Stomach (tissue), 19 donors: ENCODE measurements at places on chromosomes 12 and 14. TPM values are rescaled to one million over a fixed set of nuclear protein-coding genes. Genes with fewer than 3 reads are reported as not detected.

The PZP gene
- polyA plus RNA-seq, result not detected

The SERPINA1 gene
- 37.6 TPM for polyA plus RNA-seq

The KCNH3 gene
- polyA plus RNA-seq, result 0.25 TPM

The CAPZA3 gene
- polyA plus RNA-seq, result 2.1 TPM

DNA sequence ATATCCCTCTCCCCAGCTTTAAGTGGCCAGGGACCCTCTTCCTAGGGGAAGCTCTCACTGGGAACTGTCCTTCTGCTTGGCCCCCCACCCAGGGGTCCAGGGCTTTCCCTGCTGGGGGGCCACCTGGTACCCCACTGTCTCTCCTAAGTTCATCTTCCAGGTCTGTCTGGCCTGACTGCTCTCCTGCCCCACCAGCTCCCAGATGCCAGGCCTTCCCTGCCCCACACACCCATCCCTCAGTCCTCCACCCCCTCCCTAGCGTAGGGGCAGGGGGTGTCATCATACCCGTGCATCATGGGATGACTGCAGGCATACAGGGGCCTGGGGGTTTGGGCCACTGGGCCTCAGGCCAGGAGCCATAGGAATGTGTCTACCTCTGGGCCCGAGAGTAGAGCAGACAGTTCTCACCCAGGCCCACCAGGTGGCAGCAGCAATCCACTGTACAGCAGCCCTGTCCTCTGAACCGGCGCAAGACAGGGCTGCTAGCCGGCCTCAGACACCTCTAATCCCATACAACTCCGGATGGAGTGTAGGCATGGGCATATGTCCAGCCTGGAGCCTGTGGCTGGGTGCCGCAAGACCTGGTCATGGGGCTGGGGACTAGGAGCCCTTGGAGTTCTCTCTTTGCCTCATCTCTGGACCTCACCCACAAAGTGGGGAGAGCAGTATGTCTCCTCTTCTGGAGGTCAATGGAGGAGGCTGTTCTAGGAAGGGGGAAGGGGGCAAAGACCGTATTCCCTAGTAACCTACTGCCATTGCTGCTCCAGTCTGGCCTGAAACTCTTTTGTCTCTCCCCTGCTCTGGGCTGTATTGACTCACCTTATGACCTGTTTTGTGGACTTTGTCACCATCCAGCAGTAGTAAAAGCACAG, 10.0 kb upstream of the SMARCD1 start:
- H3K4me1 ChIP-seq, result peaks cover 18% of the 10 kb centered on the region
- H3K36me3 ChIP-seq, result no peaks in the 10 kb centered on the region
- H3K4me3 ChIP-seq, result no peak overlapping the region
- no peak overlapping the region for H3K27ac ChIP-seq
- peak; percentile 90 for DNase-seq
- no peaks in the 10 kb centered on the region for H3K27me3 ChIP-seq

DNA sequence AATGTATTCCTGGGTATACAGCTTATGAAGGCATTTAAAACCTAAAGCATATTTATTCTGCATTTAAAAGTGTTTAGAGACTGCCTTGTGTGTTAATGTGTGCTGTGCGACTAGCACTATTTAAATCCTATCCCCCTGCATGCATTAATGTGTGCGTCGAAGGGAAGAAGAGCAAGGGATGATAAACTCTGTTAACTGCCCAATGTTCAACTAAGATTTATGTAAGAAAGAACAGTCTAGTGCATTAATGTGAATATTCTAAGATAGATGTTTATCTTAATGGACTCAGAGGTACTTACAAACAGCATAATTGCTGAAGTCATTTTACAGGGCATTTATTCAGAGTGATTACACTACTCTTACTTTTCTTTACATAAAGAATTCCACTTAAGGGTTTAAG, 424.8 kb downstream of the DIO2 start:
- H3K4me1 ChIP-seq, result peaks cover 18% of the 10 kb centered on the region
- no peak overlapping the region for H3K4me3 ChIP-seq
- no peak for DNase-seq
- no peak overlapping the region for H3K27ac ChIP-seq
- no peaks in the 10 kb centered on the region for H3K36me3 ChIP-seq

DNA sequence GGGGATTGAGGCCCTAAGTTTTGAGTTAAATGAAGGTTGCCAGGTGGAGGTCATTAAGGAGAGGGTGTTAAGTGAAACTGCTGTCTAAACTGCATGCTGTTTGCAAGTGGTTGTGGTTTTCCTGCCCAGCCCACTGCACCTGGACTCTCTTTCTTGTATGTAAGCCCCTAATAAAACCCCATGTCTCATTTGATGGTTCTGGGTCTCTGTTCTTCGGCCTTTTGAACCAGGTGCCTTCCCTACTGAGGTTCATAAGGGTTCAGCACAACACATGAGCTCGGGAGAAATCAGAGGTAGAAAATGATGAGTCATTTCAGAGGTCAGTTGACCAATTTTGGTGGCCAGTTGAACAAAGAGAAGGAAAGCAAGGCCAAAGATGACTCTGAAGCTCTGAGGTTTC, 382.5 kb downstream of the RPS29 start:
- H3K4me3 ChIP-seq, result no peak overlapping the region
- H3K27me3 ChIP-seq, result no peaks in the 10 kb centered on the region
- H3K36me3 ChIP-seq, result no peaks in the 10 kb centered on the region
- DNase-seq, result no peak
- H3K27ac ChIP-seq, result no peak overlapping the region
- H3K4me1 ChIP-seq, result no peaks in the 10 kb centered on the region

- H3K36me3 ChIP-seq, result peaks cover 25% of the 10 kb centered on the region
- H3K4me3 ChIP-seq, result no peak overlapping the region
- no peaks in the 10 kb centered on the region for H3K27me3 ChIP-seq
- no peak for DNase-seq
- peaks cover 8% of the 10 kb centered on the region for H3K4me1 ChIP-seq
- no peak overlapping the region for H3K27ac ChIP-seq
These were observed 43.3 kb downstream of the DEGS2 start for GRCh38 chr14:100116134-100116533.

- peak; percentile 55 for DNase-seq
- H3K4me3 ChIP-seq, result peak overlapping the region; percentile 41
- peaks cover 56% of the 10 kb centered on the region for H3K4me1 ChIP-seq
- H3K36me3 ChIP-seq, result peaks cover 31% of the 10 kb centered on the region
- peak overlapping the region; percentile 78 for H3K27ac ChIP-seq
These were observed 20.5 kb downstream of the CBX5 start for GRCh38 chr12:54259194-54260011.

GRCh38 chr14:57982804-57983634, 117.1 kb upstream of the SLC35F4 start:
- no peaks in the 10 kb centered on the region for H3K4me1 ChIP-seq
- H3K27me3 ChIP-seq, result no peaks in the 10 kb centered on the region
- H3K36me3 ChIP-seq, result no peaks in the 10 kb centered on the region
- no peak overlapping the region for H3K27ac ChIP-seq

DNA sequence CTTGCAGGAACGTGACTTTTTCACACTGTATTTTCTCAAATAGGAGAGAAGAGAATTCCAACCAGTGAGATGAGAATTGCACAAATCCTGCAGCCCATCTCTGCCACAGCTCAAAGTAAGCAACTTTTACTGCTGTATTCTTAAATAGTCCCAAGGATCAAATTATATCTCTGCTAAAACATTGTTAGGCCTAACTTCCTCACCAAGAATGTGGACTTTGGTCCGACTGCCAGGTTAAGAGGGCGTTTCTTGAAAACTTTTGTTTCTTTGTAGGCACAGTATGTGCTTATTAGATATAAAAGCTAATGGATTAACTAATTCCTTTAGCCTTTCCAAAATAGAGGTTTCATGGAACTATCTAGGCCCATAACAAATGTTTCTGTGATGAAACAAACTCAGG, 61.4 kb upstream of the IFNG-AS1 start:
- DNase-seq, result peak; percentile 53
- peaks cover 53% of the 10 kb centered on the region for H3K4me1 ChIP-seq
- H3K27ac ChIP-seq, result peak overlapping the region; percentile 64
- H3K4me3 ChIP-seq, result no peak overlapping the region

DNA sequence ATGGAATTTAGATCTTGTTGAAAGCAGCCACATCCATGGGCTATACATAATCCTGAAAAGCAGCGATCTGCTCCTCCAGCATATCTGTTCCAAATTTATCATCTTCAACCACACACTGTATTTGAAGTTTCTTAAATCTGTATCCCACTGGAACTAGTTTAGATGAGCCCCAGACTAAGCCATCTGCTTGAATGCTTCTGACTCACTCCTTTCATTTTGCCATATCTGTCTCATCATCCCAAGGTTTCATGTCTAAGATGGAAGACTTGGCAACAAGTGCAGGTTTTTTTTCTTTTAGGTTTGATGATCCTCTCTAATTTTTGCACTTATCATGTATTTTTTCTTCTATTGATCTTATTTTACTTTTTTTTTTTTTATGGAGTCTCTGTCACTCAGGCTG, 54.4 kb upstream of the TMEM263 start:
- H3K27ac ChIP-seq, result no peak overlapping the region
- no peaks in the 10 kb centered on the region for H3K27me3 ChIP-seq
- H3K4me3 ChIP-seq, result no peak overlapping the region
- H3K36me3 ChIP-seq, result no peaks in the 10 kb centered on the region

DNA sequence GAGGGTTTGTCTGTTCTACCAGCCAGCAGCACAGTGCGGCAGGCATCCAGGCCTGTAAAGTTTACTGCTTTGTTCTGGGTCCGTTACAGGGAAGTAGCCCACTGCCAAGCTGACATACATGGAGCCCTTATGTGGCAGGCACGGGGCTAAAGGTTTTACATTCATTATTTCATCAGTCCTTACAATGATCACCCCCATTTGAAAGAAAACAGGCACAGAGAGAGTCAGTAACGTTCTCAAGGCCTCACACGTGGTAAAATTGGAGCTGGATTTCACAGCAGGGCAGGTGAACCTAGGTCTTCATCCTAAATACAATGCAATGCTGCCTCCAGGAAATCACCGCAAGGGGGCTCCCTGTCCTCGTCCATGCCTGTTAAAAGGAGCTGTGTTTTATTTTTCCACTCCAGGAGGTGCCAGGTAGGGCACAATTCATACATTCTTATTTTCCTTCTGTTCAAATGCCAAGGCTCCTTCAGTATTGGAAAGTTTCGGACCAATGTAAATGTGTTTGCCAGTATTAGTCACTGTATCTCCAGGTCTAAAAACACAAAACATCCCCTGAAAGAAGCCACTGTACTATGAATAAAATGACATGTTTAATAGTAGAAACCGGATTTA, 172.2 kb upstream of the GZMB start:
- peak; percentile 85 for DNase-seq
- no peak overlapping the region for H3K27ac ChIP-seq
- no peaks in the 10 kb centered on the region for H3K36me3 ChIP-seq
- no peaks in the 10 kb centered on the region for H3K27me3 ChIP-seq

- no peak overlapping the region for H3K27ac ChIP-seq
- no peaks in the 10 kb centered on the region for H3K27me3 ChIP-seq
These were observed 90.0 kb downstream of the RIN3 start for GRCh38 chr14:92603309-92604242.

DNA sequence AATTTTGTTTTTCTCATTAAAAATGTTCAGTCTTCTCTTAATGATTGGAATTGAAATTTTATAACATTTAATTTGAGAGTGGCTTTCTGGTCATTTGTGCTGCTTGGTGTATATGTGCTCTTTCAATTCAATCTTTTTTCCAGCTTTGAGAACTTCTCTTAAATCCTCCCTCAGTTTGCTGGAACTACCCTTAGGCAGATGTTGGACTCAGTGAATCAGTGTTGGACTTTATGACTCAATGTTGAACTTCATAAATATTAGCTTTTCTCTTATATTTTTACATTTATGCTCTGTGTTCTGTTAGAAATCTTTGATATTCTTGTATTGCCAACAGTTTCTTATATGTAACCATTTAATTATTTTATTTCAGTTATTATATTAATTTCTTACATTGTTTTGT, 935.5 kb upstream of the FBXO33 start:
- no peaks in the 10 kb centered on the region for H3K36me3 ChIP-seq
- DNase-seq, result no peak
- H3K27me3 ChIP-seq, result no peaks in the 10 kb centered on the region
- no peak overlapping the region for H3K27ac ChIP-seq
- no peak overlapping the region for H3K4me3 ChIP-seq
- no peaks in the 10 kb centered on the region for H3K4me1 ChIP-seq

DNA sequence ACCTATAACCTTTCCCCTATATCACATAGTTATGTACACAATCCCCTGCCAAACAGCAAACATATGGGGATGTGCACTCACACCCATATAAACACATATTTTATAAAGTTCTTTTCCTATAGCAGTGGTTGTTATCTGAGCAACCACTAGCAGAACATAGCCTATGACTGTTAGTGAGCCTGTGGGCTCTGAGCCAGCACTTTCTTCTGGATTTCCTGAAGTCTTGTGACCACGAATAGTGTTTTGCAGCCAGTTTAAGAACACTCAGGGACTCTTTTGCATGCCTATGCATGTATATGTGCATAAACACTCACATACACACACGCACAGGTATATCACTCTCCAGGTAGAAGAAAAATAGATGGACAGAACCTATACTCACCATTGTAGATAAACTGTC, 17.1 kb downstream of the TESPA1 start:
- H3K36me3 ChIP-seq, result no peaks in the 10 kb centered on the region
- no peaks in the 10 kb centered on the region for H3K4me1 ChIP-seq
- no peaks in the 10 kb centered on the region for H3K27me3 ChIP-seq
- H3K27ac ChIP-seq, result no peak overlapping the region
- no peak overlapping the region for H3K4me3 ChIP-seq

DNA sequence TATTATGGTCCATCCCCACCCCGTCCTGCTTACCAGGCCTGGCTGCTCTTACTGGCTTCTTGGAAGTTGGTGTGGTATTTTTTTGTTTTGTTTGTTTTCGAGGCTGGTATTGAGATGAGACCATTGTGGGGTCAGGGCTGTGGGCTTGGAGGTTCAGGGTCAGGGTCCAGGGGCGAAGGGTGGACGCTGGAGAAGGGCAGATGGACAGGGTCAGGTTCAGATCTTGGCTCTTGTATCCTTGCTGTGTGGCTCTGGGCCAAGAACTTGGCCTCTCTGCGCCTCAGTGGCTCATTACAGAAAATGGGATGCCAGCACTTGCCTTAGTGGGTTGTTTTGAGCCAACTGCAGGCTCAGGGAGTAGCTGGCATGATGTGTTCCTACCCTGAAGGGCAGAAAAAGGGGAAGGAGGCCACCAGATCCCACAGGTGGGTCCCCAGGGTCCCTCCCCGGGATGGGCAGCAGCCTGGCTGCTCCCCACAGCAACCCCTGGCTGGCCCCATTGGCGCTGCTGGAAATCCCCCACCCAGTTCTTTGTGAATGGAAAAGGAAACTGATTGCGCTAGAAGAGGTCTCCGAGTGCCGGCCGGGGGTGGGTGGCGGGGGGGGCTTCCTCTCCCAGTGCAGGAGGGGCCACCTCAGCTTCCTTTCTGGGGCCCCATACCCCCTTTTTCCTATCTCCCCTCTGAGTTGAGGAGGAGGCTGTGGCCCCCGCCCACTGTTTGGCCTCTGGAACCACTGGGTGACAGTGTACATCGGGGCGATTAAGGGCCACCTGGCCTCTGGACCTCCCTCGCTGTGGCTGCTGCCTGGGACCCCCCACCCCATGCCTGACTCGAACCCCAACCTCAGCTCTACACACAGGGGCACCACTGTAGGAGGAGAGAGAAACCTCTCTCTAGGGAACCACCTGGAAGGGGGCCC, 25.0 kb downstream of the SH2B3 start:
- H3K27me3 ChIP-seq, result no peaks in the 10 kb centered on the region
- peak overlapping the region; percentile 49 for H3K27ac ChIP-seq
- no peaks in the 10 kb centered on the region for H3K36me3 ChIP-seq
- peak; percentile 69 for DNase-seq

- H3K27me3 ChIP-seq, result no peaks in the 10 kb centered on the region
- H3K36me3 ChIP-seq, result no peaks in the 10 kb centered on the region
- no peak overlapping the region for H3K4me3 ChIP-seq
- peak overlapping the region; percentile 74 for H3K27ac ChIP-seq
- H3K4me1 ChIP-seq, result peaks cover 18% of the 10 kb centered on the region
- peak; percentile 15 for DNase-seq
These were observed 142.5 kb upstream of the OVCH1 start for GRCh38 chr12:29639893-29640495.
